ENCODE measurements at places on chromosomes 5 and 9.

DNA sequence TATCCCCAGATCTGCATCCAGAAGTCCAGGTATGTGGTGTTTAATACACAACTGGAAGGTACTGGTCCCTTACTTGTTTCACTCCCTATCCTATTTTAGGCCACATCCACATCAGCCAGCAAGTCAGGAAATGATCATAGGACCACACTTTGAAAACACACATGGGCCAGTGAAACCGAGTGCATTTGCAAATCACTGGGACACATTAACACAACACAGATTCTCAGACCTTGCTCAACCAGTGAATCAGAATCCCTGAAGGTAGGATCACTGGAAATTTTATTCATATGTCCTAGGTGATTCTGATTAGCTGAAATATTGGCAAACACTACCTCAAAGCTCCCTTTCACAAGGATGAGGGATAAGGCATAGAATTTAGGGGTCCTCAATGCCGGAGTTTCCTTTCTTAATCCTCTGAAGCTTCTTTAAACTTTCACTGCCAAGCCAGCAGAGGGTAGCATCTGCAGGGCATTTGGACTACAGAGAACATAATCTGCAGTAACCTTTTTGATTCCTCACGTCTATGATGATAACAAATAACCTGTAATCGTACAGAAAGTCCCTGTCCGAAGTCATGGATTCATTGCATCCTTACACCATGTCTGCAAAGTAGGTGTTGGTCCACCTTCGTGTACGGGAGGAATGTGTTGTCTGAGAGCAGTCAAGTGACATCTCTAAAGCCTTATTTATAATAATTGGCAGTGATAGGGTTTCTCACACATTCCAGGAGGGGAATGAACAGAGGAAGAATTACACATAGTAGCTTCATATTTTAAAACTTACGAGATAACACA is 11.0 kb upstream of the ABLIM3 start:
- DNase-seq: no peak

GRCh38 chr5:169804861-169805260 is 167.8 kb downstream of the DOCK2 start:
- DNase-seq: no peak

DNA sequence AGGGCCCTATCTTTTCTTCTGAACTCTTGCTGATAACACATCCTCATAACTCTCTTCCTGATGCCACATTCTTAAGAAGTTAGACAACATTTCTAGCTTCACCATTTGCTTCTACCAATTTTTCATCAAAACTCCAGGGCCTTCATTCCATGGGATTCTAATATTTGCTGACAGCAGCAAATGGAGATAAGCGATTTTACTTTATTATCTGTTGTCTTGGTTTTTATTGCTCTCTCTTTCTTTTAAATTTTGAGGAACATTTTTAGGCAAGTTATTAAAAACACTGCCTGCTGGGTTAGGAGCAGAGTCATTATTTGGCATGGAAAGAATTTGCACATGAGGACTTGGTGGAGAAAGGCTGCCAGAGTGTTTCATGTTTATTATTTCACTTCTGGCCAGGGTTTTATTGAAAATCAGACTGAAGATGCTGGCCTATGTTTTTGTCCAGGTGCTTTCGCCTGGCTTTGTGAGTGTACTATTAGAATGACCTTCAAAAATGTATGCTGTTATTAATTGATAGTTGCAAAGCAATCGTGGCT is 27.7 kb downstream of the NSG2 start:
- DNase-seq: no peak

GRCh38 chr9:99298614-99299013 is 76.5 kb downstream of the SEC61B start:
- no peak for DNase-seq

DNA sequence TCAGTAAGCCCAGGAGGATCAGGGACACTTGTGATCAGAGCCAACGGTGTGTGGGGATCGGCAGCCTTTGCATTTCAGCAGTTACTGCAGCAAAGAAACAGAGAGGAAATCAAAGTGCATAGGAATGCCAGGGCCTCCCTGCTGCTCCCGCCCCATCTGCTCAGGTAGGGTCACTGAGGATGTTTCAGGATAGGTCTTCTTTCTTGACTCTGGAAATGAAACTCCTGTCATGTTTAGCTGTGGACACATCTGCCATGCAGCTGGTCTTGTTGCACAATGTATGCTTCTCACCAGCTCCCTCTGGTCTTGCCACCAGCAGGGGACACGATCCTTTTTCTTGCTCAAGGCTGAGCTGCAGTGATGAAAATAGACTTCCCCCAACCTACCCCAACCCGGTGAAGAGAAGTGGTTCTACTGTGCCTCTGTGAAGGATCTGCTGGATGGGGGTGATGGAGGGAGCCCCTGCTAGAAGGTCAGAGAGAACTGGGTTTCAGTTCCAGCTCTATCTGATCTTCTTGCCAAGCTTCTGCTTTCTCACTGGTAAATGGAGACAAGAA is 185.2 kb upstream of the KLF4 start:
- DNase-seq: no peak

DNA sequence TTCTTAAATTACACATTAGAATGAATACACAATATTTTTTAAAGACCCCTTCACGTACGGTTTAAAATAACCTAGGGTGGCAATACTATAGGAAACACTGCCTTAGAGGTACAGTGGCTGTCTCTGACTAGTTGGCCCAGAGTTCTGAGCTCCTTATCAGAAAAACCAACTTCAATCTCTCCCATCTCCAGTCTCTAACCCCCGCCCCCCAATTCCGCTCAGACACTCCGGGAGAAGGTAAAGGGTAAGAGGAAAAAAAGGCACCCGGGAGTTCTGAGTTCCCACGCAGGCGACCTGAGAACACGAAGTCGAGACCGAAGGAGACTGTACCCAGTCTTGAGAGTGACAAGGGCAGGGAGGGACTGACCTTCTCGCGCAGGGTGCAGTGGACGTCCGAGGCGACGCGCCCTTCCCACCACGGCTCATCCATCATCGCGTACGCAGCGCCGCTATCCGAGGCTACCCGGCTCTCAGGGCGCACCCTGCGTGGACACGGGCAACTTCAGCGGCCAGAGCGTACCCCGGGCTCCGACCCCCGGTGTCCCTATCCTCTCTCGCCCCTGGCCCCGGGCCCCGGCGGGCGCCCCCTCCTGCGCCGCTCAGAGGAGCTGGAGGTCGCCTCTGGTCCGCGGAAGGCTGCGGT is 752 bp downstream of the CCNJL start:
- DNase-seq: no peak

DNA sequence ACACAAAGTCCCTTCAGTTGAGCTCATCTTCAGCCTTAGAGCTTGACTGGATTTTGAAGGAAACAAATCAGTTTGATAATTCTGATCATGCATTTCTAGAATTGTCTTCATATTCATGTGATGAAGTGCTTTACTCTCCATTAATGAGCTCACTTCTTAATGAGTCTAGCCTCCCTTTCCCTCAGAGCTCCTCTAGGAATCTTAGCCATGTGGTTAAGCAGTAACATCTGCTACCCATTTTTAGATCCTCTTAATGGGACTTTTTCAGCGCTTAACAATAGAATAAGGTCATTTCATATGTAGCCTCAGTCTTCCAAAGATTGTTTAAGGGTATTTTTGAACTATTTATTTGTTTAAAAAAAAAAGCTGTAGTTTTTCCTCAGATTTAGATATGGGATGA is 36.9 kb upstream of the LURAP1L start:
- no peak for DNase-seq

GRCh38 chr5:100791391-100791790 is 111.7 kb downstream of the ST8SIA4 start:
- no peak for DNase-seq

GRCh38 chr5:88480801-88481499 is 212.3 kb upstream of the TMEM161B start:
- DNase-seq: no peak

DNA sequence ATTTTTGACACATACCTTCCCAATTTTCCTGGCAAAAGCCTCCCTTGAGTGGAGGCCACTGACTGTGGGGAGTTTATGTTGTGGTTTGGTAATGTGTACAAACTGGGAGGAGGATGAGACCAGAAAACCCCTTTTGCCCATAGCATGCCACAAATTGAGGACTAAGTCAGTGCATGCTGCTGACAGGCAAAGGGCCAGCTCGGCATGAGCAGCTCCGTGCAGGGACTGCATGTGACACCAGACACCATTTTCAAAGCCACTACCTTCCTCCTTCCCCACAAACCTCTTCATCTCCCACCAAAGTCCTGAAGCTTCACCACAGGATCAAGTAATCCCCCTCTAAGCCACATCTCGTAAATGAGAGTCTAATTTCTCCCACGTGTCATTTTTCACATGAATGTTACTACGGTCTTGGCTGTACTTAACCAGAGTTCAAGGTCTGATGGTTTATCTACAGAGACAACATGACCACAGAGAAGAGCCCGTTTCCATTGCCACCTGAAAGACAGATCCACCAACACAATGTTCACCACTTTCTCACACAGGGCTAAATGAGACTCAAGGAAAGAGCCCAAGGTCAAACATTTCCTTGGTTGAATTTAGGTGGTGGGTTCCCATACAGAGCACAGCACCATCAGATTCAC is 106.5 kb downstream of the NFIB start:
- DNase-seq: no peak

DNA sequence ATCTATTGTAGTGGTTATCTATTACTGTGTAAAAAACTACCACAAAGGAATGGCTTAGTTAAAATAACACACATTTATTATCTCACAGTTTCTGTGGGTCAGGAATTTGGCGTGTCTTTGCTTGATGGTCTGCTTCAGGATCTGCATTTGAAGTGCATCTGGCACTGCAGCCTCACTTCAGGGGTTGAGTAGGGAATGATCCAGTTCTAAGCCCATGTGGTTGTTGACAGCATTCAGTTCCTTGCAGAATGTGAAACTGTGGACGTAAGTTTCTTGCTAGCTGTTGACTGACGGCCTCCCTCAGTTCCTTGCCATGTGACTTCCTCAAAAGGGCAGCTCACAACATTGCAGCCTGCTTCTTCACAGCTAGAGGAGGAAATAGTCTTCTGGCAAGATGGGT is 2.1 kb upstream of the OGN start:
- no peak for DNase-seq

DNA sequence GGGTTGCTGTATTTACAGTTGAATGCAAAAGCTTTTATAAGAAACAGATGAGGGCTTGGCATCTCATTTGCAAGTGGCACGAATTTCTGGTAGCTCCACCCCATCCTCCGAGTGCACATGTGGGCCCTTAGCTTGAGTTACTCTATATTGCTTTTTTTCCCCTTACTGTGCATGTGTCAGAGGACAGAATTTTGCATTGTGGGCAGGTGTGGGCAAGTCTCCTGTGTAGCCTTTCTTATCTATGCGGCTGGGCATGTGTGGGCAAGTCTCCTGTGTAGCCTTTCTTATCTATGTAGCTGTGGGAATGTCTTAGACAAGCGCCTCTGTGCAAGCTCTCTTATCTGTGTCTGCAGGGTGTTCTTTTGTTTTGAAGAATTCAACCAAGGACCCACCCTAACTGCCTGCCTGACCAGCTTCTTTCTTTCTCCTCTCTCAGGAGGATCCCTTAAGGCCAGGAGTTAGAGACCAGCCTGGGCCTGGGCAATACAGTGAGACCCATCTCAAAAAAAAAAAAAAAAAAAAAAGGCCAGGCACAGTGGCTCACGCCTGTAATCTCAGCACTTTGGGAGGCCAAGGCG is 34.1 kb upstream of the SIL1 start:
- DNase-seq: no peak

DNA sequence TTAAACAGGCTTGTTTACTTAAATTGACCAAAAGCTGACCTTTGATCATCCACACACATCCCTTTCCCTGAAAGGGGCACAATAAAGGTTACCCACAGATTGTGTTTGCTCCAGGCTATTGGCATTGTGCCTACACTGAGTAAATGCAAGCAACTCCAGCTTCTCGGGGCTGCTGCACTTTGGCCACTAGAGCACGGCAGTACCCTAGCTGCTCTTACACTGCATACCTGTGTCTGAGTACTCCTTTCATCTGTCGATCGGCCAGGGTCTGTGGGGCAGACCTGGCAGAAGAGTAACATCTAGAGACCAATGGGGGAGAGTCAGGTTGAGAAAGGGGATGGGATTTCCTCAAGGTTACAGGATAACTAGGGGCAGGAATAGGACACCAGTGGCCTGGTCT is 281.9 kb upstream of the NMUR2 start:
- DNase-seq: no peak

DNA sequence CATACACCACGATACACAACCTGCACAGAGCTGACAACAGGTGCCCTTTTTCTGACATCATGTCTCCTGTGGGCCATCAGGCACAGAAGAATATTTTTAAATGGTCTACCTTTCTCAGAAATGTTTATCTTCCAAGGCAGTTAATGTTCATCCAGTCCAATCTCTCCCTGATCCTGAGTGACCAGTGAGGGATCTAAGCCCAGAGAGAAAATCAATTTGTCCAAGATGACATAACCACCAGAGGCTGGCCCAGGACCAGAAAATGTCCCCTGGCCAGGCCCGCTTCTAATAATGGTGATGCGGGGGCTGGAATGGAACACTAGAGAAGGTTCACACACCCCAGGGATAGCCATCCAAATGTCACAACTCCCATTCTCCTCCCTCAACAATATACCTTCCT is 357.9 kb upstream of the KIF2A start:
- DNase-seq: no peak

- DNase-seq: no peak
Measured at GRCh38 chr5:141478321-141478945, 2.7 kb downstream of the PCDHGC3 start.

DNA sequence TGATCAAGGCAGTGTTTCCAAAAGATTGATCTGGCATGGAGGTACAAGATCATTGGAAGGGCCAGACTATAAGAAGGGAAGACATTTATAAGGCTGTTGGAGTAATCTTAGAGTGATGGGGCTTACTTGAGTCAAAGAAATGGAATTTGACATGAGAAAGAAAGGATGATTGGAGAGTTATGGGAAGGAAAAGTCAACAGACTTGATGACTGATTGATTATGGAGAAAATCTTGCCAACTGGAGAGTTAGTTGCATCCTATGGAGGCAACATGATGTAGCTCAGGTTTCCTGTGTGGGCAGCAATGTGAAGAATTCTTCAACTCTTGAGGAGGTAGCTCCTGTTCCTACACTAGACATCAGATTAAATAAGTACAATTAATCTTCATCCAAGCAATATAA is 10.9 kb upstream of the MAST4 start:
- DNase-seq: no peak

DNA sequence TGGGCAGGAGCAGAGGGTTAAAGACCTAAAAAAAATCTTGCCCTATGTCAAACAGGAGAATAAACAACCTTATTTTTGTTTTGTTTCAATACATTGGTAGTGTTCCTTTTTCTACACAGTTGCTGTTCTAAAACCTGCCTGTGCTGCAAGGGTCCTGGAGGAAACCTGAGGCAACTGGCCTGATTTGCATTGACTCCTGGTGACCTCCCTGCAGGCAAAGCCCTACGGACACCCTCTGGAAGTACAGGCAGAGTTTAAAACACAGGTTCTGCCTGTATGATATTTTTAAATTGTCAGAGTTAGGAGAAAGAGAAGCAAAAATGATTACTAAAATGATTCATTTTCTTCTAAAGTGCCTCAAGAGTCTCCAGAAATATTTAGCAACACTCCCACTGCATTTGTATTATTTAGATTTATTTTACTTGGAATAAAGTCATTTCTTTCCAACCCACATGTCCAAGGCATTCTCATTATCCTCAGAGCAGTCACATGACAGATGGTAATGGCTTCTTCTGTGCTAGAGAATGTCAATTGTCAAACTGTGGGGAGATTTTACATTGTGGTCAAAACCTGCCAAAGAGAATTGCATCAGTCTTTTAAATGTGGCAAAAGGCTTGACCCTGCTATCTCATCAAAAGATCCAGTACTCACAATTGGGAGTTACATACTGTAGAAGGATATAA is 559.6 kb downstream of the CETN3 start:
- DNase-seq: no peak
